Ascending aorta (tissue), 2 donors: ENCODE measurements at places on chromosomes 7 and 10. TPM values are rescaled to one million over a fixed set of nuclear protein-coding genes. Genes with fewer than 3 reads are reported as not detected.

LIPN gene
- not detected for total RNA-seq

GPR15LG gene
- not detected for total RNA-seq

DNA sequence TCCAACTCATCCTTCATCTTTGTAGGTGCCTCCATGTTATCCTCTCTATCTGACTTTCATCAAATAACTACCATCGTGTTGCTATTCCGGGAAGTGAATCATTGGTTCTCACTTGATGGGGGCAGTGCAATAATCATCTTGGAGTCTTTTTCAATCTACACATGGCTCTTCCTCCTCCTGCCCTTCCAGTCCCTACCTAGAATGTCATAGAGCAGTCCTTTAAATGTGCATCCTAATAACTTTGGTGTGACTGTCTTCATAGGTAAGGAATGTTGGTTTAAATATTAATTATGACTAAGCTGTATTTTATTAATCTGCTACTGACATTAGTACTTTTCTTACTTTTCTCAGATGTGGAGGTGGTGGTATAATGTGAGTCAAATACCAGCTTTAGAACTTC is 8.4 kb upstream of the CDK14 start:
- no peak overlapping the region for H3K4me3 ChIP-seq
- H3K27ac ChIP-seq: no peak overlapping the region
- DNase-seq: no peak
- H3K36me3 ChIP-seq: no peaks in the 10 kb centered on the region

DNA sequence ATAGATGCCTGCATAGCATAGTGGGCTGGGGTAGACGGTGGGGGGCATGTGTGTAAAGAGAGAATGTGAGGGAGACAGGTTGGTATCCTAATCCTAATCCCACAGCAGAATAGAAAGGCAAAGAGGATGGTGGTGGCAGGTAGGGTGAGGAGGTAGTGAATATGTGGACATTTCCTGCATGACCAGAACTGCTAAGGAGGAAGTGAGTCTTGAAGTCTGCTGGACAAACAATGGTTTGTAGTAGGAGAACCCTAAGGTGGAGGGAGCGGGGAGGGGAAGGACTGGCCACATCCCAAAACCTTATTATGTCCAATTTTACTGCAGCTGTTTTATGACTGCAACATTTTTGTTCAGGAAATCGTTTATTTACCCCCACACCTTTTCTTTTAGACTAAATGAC is 279.7 kb downstream of the AUTS2 start:
- H3K27me3 ChIP-seq: no peaks in the 10 kb centered on the region
- H3K27ac ChIP-seq: no peak overlapping the region
- no peaks in the 10 kb centered on the region for H3K36me3 ChIP-seq
- no peaks in the 10 kb centered on the region for H3K4me1 ChIP-seq
- DNase-seq: no peak

PLXNA4 gene
- 27.1 TPM for total RNA-seq

DNA sequence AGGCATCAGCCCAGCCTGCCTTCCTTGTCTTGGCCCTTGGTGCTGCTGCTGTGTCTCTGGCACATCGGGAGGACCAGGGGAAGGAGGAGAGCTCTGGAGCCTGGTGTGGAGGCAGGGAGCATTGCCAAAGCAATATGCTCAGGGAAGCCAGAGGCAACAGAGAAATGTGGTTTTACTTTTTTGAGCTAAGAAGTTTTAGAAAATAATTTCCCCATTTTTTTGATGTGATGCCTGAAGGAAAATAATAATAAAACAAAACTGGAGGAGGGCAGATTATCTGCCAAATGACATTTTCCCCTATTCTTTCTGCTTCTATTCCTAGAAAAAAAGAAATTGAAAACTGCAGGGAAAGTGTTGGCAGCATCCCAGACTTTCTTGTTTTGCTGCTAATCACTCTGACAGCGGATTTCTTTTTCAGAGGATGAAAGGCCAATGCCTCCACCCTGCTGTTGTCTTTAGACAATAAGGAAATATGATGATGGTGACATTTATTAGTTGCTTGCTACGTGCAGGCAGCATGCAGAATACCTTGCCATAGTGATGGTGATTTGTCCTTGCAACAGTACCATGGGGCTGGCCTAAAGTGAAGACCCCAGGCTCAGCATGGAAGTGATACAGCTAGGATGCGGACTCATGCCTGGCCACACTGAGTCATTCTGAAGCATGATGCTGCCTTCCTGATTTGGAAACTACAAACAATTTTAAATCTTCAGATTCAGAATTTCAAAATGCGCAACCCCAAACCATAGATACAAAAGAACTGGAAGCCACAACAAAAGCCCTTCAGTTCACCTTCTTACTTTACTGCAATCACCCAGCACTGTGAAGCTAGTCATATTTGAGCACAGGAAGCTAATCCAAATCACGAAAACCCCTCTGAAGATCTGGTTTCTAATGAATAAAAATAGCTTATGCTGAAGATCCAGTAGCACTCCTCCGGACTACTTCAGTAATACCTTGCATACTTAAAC is 260.2 kb upstream of the TMEM72 start:
- H3K27ac ChIP-seq: no peak overlapping the region
- no peaks in the 10 kb centered on the region for H3K27me3 ChIP-seq
- no peaks in the 10 kb centered on the region for H3K36me3 ChIP-seq
- peaks cover 2% of the 10 kb centered on the region for H3K4me1 ChIP-seq
- H3K4me3 ChIP-seq: no peak overlapping the region
- DNase-seq: no peak

DNA sequence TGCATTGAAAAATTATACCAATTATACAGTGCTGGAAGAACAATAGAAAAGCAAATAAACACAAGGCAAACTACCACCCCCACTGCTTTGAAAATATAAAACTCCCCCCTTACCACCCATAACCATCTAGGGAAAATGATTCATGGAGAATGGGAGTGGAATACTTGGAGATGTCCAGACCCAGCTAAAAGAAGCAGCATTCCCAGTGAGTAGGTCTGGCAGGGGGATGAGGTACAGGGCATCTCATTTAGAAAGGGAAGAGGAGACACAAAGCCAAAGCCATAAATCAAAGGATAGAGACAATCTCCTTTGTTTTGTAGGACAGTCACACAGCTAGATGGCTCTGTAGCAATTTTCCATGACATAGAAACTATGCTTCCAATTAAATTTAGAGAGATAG is 36.0 kb upstream of the DGKI start:
- H3K4me3 ChIP-seq: no peak overlapping the region
- H3K27me3 ChIP-seq: no peaks in the 10 kb centered on the region
- peak overlapping the region; percentile 72 for H3K27ac ChIP-seq
- DNase-seq: no peak

NXPH1 gene
- total RNA-seq: 0.32 TPM

DNA sequence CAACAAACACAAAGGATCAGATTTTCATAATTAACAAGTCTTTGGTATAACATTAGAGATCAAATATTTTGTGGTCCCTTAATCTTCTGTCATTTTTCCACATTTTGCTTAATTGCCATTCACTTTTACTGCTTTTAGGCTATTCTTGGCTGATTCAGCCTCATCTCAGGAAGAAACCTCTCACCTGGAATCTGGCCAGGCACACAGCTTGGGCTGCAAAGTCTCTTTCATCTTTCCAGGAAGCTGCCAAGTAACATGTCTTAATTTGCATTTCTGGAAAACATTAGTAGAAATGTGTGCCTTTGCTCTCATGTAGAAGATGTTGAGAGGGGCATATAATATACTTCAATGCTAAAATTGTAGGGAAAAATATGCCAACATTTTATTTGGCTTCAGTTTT is 174.2 kb upstream of the STEAP4 start:
- no peak for DNase-seq
- H3K27me3 ChIP-seq: no peaks in the 10 kb centered on the region
- H3K4me3 ChIP-seq: no peak overlapping the region
- H3K36me3 ChIP-seq: no peaks in the 10 kb centered on the region
- H3K27ac ChIP-seq: no peak overlapping the region

GATA3 gene
- not detected for total RNA-seq

- H3K4me1 ChIP-seq: no peaks in the 10 kb centered on the region
- no peak for DNase-seq
- H3K27me3 ChIP-seq: no peaks in the 10 kb centered on the region
- H3K27ac ChIP-seq: no peak overlapping the region
- no peaks in the 10 kb centered on the region for H3K36me3 ChIP-seq
These were observed 64.8 kb upstream of the LOXL4 start for GRCh38 chr10:98332623-98333269.

C10orf67 gene
- total RNA-seq: not detected

EGR2 gene
- total RNA-seq: 11.9 TPM

HERC4 gene
- 15.0 TPM for total RNA-seq

DNA sequence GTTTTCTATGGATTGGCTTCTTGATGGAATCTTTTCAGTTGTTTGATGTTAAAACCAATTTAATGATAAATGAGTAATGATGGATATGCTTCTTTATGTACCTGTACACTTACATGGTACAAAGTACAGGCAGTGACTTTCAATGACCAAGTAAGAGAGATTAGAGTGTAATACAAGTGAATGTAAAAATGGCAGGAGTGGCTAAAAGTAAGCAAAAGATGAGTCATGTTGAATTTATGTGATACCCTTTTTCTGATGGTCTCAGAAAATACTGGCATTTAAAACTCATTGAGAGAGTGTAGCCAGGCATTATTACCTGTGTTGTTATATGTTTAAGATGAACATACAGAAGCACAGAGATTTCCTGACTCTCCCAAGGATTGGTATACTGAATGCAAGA is 97.1 kb downstream of the GPR85 start:
- H3K4me3 ChIP-seq: no peak overlapping the region
- H3K4me1 ChIP-seq: no peaks in the 10 kb centered on the region

C10orf53 gene
- total RNA-seq: not detected

CCDC172 gene
- not detected for total RNA-seq

DNA sequence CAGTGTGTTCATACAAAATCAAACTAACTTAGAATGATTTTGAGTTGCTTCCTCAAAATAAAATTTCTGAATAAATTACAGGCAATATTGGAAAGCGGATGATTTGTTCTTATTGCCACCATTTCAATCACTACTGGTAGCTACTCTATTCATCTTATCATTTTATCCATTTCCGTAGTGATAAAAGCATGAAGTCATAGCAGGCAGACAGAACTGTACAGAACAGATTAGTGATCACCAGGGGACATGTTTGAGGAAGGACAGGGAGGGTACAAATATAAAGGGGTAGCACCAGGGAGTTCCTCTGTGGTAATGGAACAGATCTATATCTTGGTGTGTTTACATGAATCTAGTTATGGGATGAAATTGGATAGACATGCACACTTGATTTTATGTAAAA is 138.5 kb downstream of the WNT2 start:
- no peak for DNase-seq
- no peak overlapping the region for H3K27ac ChIP-seq
- no peaks in the 10 kb centered on the region for H3K4me1 ChIP-seq
- peaks cover 3% of the 10 kb centered on the region for H3K36me3 ChIP-seq

PLCE1 gene
- 3.8 TPM for total RNA-seq

GRCh38 chr10:116629340-116629739 is 8.6 kb downstream of the PNLIPRP2 start:
- no peaks in the 10 kb centered on the region for H3K4me1 ChIP-seq
- DNase-seq: no peak
- no peak overlapping the region for H3K27ac ChIP-seq
- H3K4me3 ChIP-seq: no peak overlapping the region
- H3K27me3 ChIP-seq: no peaks in the 10 kb centered on the region

C10orf105 gene
- total RNA-seq: not detected

DNA sequence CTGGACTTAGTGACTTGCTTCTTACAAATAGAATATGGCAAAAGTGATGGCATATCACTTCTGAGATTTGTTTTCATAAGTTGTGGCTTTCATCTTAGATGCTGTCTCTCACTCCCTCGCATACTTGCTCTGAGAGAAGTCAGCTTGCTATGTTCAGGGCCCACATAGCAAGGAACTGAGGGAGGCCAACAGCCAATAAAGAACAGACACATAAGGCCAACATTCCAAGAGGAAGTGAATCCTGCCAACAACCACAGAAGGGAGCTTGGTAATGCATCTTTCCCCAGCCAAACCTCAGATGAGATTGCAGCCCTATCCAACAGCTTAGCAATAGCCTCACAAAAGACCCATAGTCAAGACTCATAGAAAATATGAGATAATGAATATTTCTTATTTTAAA is 39.2 kb upstream of the DMTF1 start:
- no peak overlapping the region for H3K27ac ChIP-seq
- no peaks in the 10 kb centered on the region for H3K27me3 ChIP-seq
- DNase-seq: no peak
- H3K4me3 ChIP-seq: no peak overlapping the region
- H3K36me3 ChIP-seq: no peaks in the 10 kb centered on the region

- H3K4me3 ChIP-seq: no peak overlapping the region
- H3K27ac ChIP-seq: no peak overlapping the region
- no peak for DNase-seq
- peaks cover 62% of the 10 kb centered on the region for H3K36me3 ChIP-seq
- H3K4me1 ChIP-seq: peaks cover 6% of the 10 kb centered on the region
These were observed 4.3 kb downstream of the PGAM2 start for GRCh38 chr7:44060948-44061644.

GPC2 gene
- total RNA-seq: not detected

DNA sequence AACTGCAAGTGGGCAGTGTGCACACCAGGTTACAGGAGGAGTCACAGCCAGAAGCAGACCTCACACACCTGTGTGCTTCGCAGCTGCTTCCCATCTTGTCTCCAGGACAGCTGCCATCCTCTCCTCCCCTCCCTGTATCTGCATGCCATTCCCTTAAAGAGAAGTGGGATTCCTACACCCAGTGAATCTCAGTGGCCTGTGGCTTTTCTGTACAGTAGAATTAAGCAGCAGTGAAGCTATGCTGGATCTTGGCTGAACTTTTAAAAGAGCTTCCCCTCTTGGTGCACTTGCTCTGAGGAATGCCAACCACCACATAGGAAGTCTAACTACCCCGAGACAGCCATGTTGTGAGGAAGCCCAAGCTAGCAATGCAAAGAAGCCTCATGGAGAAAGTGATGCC is 236.5 kb upstream of the ZMIZ1 start:
- H3K27ac ChIP-seq: no peak overlapping the region
- no peaks in the 10 kb centered on the region for H3K27me3 ChIP-seq

HMX3 gene
- total RNA-seq: not detected

DNA sequence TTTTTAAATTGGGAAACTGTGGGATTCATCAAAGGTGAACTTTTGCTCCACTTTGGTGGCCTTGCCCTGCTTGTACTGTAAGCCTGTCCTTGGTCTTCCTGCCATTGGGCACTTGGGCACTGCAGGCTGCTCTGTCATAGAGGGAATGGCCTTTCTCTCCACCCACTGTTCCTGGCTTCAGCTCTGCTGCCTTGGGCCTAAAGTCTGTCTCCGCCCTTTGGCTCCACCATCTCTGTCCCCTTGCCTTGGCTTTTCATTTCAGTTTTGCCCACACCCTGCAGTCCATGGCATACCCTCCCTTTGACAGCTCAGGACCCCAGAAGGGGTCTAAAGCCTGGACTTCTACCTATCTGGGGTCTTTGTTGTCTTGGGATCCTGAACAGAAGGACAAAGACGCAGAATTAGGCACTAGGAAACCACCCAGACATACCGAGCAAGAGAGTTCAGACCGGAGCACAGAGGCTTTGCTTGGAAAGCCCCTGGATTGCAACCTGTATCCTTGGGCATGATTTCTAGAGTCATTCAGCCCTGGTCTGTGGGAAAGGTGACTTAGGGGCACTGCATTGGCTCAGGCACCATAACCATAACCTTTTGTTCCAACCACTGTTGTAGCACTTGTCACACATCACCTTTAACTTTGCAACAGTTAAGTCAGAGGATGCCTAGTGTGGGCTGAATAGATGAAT is 5.2 kb upstream of the ARHGAP22 start:
- H3K27me3 ChIP-seq: no peaks in the 10 kb centered on the region
- no peak overlapping the region for H3K4me3 ChIP-seq
- peak overlapping the region; percentile 11 for H3K27ac ChIP-seq
- no peak for DNase-seq
